A549 treated with ZK216348 at 1 μM for 4 hours (cell line): ENCODE measurements at places on chromosomes 12 and 14. TPM values are rescaled to one million over a fixed set of nuclear protein-coding genes. Genes with fewer than 3 reads are reported as not detected.

The ATP23 gene
- total RNA-seq: 4.7 to 6.4 TPM (median 5.6 TPM) in 5 replicates

The GUCY2C gene
- 0.12 TPM in 1 of 5 replicates, not detected in the others for total RNA-seq

The HCAR2 gene
- total RNA-seq: 0.18 to 0.19 TPM in 2 of 5 replicates, not detected in the others

The ARMH4 gene
- total RNA-seq: 0.53 to 1.1 TPM (median 0.62 TPM) in 5 replicates

The SLC15A5 gene
- not detected in 5 replicates for total RNA-seq

The RIMBP2 gene
- total RNA-seq: not detected in 5 replicates
